Right ventricle myocardium superior (tissue), 1 donor: ENCODE measurements at places on chromosomes 5 and 9. TPM values are rescaled to one million over a fixed set of nuclear protein-coding genes. Genes with fewer than 3 reads are reported as not detected.

The AHRR gene
- 1.8 TPM for total RNA-seq

The TUSC1 gene
- total RNA-seq = 12.0 TPM

The BTNL3 gene
- not detected for total RNA-seq

The UBAP2 gene
- total RNA-seq = 26.6 TPM

The SHC3 gene
- 0.35 TPM for total RNA-seq

The SMIM33 gene
- not detected for total RNA-seq

The TMEM252 gene
- not detected for total RNA-seq

The SIT1 gene
- not detected for total RNA-seq

The PCDHGA4 gene
- total RNA-seq = 9.3 TPM

The IFNA21 gene
- not detected for total RNA-seq
